CD4-positive, alpha-beta T cell treated with Interleukin-21 for 1 hour (primary cell): ENCODE measurements at places on chromosomes 1 and 21.

DNA sequence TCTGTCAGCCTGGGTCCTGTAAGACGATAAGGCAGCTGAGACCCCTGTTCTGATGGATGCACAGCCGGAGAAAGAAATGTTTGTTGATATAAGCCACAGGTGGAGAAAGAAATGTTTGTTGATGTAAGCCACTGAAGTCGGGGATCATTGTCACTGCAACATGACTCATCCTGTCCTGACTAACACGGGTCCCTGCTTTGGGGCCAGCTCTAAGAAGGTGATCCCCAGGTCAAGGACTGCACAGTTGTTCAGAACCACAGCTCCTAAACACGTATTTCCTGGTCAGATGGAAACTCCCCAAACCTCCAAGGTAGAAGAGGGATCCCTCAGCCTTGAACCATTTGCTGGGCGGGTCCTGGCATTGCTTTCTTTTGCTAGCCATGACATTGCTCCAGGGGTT is 86.4 kb upstream of the IGSF21 start:
- DNase-seq = no peak

GRCh38 chr21:45074818-45075595 is 627 bp downstream of the ADARB1 start:
- DNase-seq = no peak

GRCh38 chr1:35432231-35432630 is 125.0 kb downstream of the KIAA0319L start:
- DNase-seq = no peak

DNA sequence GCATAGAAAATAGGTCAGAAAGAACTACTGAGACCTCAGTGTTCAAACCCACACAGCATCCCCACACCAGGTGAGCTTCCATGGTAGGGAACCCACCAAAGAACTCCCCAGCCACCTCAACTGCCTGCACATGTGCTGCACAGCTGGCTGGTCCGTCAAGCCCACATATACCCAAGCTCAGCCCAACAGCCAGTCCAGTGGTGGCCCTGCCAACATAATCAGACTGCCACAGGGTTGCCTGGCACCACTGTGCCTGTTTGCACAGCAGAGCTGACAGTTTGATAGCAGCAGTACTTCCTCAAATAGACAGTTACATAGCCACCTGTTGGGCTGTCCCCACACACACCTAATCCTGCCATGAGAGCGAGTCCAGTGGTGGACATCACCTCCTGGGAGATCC is 283.3 kb upstream of the PRMT6 start:
- DNase-seq = no peak

DNA sequence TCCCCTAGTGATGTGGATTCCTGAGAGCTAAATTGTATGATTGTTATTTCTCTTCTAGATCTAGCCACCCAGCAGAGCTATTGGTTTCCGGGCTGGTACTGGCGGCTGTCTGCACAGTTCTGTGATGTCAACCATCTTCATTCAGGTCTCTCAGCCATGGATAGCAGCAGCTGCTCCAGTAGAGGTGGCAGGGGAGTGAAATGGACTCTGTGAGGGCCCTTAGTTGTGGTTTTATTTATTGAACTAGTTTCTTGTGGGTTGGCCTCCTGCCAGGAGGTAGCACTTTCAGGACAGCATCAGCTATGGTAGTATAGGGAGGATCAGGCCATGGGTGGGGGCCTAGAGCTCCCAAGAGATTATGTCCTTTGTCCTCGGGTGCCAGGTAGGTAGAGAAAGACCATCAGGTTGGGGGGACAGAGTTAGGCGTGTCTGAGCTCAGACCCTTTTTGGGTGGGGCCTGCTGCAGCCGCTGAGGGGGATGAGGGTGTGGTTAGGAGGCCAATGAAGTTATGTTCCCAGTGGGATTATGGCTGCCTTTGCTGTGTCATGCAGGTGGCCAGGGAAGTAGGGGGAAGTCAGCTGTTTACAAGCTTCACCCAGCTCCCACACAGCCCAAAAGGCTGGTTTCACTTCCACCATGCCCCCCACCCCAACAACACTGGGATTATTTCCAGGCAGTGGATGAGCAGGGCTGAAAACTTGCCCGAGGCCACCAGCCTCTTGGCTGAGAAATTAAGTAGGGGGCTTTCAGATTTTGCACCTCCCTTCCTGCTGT is 55.1 kb upstream of the RGS4 start:
- DNase-seq = no peak

DNA sequence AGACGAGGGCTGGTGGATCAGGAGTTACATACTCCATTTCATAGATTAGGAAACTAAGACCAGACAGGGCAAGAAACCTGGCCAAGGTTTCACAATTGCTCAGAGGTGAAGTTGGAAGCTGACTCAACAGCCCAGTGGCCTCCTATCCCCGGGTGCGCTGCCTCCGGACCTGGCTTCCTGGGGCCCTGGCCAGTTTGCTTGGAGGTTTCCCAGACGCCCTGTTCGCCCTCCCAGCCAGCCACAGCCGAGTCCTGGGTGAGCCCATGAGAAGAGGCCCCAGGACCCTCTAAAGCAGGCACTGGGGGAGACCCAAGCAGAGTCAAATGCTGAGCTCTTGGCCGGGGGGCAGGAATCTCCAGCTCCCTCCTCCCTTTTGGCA is 180.1 kb downstream of the ZBTB18 start:
- no peak for DNase-seq
